Endothelial cell of coronary artery (primary cell): ENCODE measurements at places on chromosomes 5 and 9. TPM values are rescaled to one million over a fixed set of nuclear protein-coding genes. Genes with fewer than 3 reads are reported as not detected.

Gene SH3RF2
- total RNA-seq = 1.2 and 4.3 TPM in 2 replicates

Gene IFNB1
- total RNA-seq = not detected in 2 replicates

Gene CSF2
- total RNA-seq = 0.28 and 0.36 TPM in 2 replicates

Gene SLC6A3
- not detected in 2 replicates for total RNA-seq

Gene KIF24
- total RNA-seq = 1.0 and 2.4 TPM in 2 replicates

Gene SLC6A18
- total RNA-seq = not detected in 2 replicates

Gene CATSPER3
- total RNA-seq = 0.09 and 0.19 TPM in 2 replicates

Gene FRRS1L
- total RNA-seq = 0.28 TPM in 1 of 2 replicates, not detected in the other

Gene LECT2
- total RNA-seq = not detected in 2 replicates

Gene ACTBL2
- 0.28 TPM in 1 of 2 replicates, not detected in the other for total RNA-seq

Gene PCDHB6
- total RNA-seq = 0.09 TPM in 2 replicates

Gene ANKRD31
- total RNA-seq = under 0.01 TPM in 1 of 2 replicates, not detected in the other

Gene ASS1
- 4.2 and 21.1 TPM in 2 replicates for total RNA-seq

Gene GFI1B
- total RNA-seq = not detected in 2 replicates

Gene LHX6
- total RNA-seq = 0.27 and 1.3 TPM in 2 replicates

Gene FBP2
- total RNA-seq = not detected in 2 replicates

Gene ZNF608
- 9.7 and 13.9 TPM in 2 replicates for total RNA-seq

Gene CMBL
- total RNA-seq = 5.7 and 6.7 TPM in 2 replicates

Gene SLCO4C1
- total RNA-seq = not detected in 2 replicates

Gene FOXD4L3
- 0.09 TPM in 1 of 2 replicates, not detected in the other for total RNA-seq

Gene CNTNAP3
- 34.0 and 60.5 TPM in 2 replicates for total RNA-seq

Gene ARL14EPL
- 0.18 TPM in 1 of 2 replicates, not detected in the other for total RNA-seq

Gene ECM2
- 0.18 and 0.38 TPM in 2 replicates for total RNA-seq

Gene TMEM215
- not detected in 2 replicates for total RNA-seq

Gene TAS2R1
- total RNA-seq = not detected in 2 replicates

Gene LCN15
- not detected in 2 replicates for total RNA-seq

Gene GMCL2
- total RNA-seq = not detected in 2 replicates

Gene AIF1L
- total RNA-seq = 27.6 and 31.6 TPM in 2 replicates

Gene PHYKPL
- 26.8 and 56.9 TPM in 2 replicates for total RNA-seq

Gene AJM1
- 0.45 and 2.2 TPM in 2 replicates for total RNA-seq

Gene OR1L6
- not detected in 2 replicates for total RNA-seq

Gene C9orf50
- total RNA-seq = 0.09 TPM in 1 of 2 replicates, not detected in the other

Gene SPOCK1
- total RNA-seq = 198 and 423 TPM in 2 replicates

Gene C9
- total RNA-seq = 0.27 TPM in 1 of 2 replicates, not detected in the other

Gene HRH2
- under 0.01 and 0.09 TPM in 2 replicates for total RNA-seq

Gene UGT3A1
- total RNA-seq = not detected in 2 replicates

Gene PCDHGB7
- total RNA-seq = 5.8 and 6.8 TPM in 2 replicates

Gene CNTFR
- total RNA-seq = not detected in 2 replicates

Gene PCDHB14
- 1.3 and 1.6 TPM in 2 replicates for total RNA-seq

Gene MLANA
- total RNA-seq = not detected in 2 replicates

Gene KCTD16
- 0.27 and 1.3 TPM in 2 replicates for total RNA-seq

Gene TIMD4
- total RNA-seq = not detected in 2 replicates

Gene ITGA1
- total RNA-seq = 4.6 and 6.6 TPM in 2 replicates

Gene CERT1
- total RNA-seq = 10.2 and 17.1 TPM in 2 replicates

Gene DCP2
- 24.8 and 33.9 TPM in 2 replicates for total RNA-seq

Gene NR5A1
- total RNA-seq = not detected in 2 replicates

Gene SLC25A48
- total RNA-seq = not detected in 2 replicates

Gene ACOT12
- total RNA-seq = not detected in 2 replicates

Gene GRHPR
- 113 and 129 TPM in 2 replicates for total RNA-seq

Gene IDNK
- 2.9 and 4.8 TPM in 2 replicates for total RNA-seq
